ENCODE measurements at places on chromosomes 3 and 15. TPM values are rescaled to one million over a fixed set of nuclear protein-coding genes. Genes with fewer than 3 reads are reported as not detected.

Gene TTC21A
- total RNA-seq: 0.35 TPM

Gene RASGRP1
- 0.18 TPM for total RNA-seq

Gene CDHR4
- not detected for total RNA-seq

DNA sequence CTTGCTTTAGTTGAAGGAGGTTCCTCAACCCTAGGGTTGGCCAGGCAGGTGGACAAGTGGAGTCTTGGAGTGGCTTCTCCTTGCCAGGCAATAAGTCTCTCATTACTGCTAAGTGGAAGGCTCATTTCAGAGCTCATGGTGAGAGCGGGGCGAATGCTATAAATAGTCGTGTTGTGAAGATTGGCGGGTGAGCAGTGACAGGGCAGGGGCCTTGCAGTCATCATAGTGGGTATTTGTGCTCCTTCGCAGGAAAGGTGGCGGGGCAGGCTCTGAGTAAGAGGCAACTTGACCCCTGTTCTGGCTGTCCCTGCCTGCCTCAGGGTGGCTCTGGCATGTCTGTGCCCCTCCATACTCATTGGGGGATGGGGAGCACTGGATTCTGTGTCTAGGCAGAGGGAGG, 8.7 kb upstream of the GRM2 start:
- no peak for DNase-seq

- DNase-seq: no peak
Measured at GRCh38 chr3:168544097-168544957, 448.6 kb upstream of the GOLIM4 start.

DNA sequence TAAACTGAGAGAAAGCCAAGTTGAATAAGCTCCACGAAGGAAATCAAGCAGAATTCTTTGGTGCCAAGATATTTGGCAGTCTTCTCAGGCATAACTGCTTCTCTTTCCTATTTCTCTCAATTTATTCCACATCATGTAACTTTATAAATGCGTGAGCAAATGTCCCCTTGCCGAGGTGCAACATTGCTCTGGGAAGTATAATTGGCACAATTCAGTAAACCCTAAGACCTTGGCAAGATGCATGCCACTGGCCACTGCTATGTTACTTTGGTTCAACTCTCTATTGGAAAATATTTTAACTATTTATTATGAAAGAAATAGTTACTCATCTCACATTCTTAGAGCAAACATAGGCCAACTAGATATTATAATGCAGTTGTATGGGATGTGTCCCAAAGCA, 170.2 kb downstream of the SUCNR1 start:
- DNase-seq: no peak

DNA sequence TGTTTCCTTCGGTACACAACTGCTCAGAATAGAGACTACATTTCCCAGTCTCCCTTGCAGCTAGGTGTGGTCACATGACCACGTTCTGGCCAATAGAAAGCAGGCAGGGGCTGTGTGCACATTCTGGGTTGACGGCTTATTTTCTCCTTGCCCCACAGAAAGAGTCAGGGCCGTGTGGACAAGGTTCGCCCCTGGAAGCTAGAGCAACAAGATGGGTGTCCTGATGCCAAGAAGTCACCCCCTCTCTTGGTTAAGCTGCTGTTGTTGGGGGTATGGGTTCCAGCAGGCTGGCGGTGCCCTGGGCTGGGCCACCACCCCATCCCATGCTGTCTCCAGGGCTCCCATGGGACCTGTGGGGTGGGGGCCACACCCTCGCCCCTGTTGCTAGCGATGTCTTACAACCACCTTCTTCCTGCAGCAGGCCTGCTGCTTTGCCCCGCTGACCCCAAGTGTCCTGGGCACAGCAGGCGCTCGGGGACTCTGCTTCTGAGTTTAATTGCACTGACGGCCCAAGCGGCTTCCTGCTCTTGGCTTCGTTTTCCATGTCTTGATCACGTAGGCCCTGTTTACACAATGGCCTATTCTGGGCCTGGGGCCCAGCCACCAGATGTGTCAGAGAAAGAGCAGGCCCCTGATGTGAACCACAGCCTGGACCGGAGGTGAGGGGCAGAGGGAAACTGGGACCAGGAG, 24.9 kb downstream of the ABTB1 start:
- DNase-seq: peak; percentile 91

DNA sequence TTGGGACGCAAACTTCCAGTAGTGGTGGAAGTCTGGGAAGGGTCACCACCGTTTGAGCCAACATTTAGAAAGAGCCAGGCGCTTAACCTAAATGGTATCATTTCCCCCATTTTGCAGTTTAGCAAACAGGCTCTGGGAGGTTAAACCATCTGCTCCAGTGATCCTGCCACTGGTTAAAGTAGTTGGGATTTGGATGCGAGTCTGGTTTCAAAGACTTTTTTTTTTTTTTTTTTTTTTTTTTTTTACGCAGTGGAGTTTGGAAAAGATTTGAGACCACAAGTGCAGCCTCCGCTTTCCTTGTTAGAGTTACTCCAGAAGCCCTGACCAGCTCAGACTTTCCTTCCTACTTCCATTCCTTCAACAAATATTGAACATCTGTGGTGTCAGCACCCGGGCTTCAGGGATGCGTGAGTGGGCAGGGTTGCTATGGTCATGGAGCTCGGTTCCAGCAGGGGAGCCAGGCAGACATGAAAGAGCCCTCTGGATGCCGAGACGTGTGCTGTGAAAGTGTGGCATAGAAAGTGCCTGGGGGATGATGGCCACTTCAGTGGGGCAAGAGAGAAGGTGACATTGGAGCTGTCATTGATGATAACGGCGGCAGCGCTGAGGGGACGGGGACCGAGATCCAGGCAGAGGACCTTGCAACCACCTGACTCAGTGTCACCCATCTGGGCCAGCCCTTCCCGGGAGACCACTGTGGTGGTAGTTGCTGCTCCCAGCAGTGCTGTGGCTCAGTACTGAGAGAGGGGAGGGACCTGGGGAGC, 1.1 kb upstream of the RNU6-1 start:
- peak; percentile 23 for DNase-seq

Data from H4 (cell line).